Lung microvascular endothelial cell (primary cell): ENCODE measurements at places on chromosomes 1 and 21. TPM values are rescaled to one million over a fixed set of nuclear protein-coding genes. Genes with fewer than 3 reads are reported as not detected.

RASSF5 gene
- total RNA-seq: under 0.01 and 0.22 TPM in 2 replicates

SLAMF7 gene
- not detected in 2 replicates for total RNA-seq

RNF186 gene
- not detected in 2 replicates for total RNA-seq

LMO4 gene
- 12.4 and 13.5 TPM in 2 replicates for total RNA-seq

RGS7 gene
- under 0.01 and 0.22 TPM in 2 replicates for total RNA-seq

TNFRSF1B gene
- total RNA-seq: 3.8 and 8.7 TPM in 2 replicates

TMPRSS15 gene
- not detected in 2 replicates for total RNA-seq

ERICH3 gene
- total RNA-seq: not detected in 2 replicates

FAM131C gene
- 0.22 TPM in 1 of 2 replicates, not detected in the other for total RNA-seq

CRNN gene
- not detected in 2 replicates for total RNA-seq

SH3GLB1 gene
- 34.2 and 36.9 TPM in 2 replicates for total RNA-seq

FOXD3 gene
- not detected in 2 replicates for total RNA-seq

SPRR2G gene
- total RNA-seq: not detected in 2 replicates

SPATC1L gene
- 2.6 and 3.6 TPM in 2 replicates for total RNA-seq

CNKSR1 gene
- not detected in 2 replicates for total RNA-seq

PINK1 gene
- 50.8 and 93.7 TPM in 2 replicates for total RNA-seq

KRTAP21-2 gene
- total RNA-seq: not detected in 2 replicates

SERPINC1 gene
- not detected in 2 replicates for total RNA-seq

SPRR2A gene
- not detected in 2 replicates for total RNA-seq

DNASE2B gene
- not detected in 2 replicates for total RNA-seq

SLC5A9 gene
- under 0.01 and 0.22 TPM in 2 replicates for total RNA-seq

NPHS2 gene
- total RNA-seq: not detected in 2 replicates

DDAH1 gene
- 31.8 and 57.9 TPM in 2 replicates for total RNA-seq

LRRC71 gene
- total RNA-seq: under 0.01 TPM in 2 replicates

C1orf53 gene
- total RNA-seq: 3.4 and 3.5 TPM in 2 replicates

PEX11B gene
- total RNA-seq: 24.8 and 31.9 TPM in 2 replicates

RRAGC gene
- total RNA-seq: 13.3 and 16.1 TPM in 2 replicates
